ENCODE measurements at places on chromosomes 2 and 18.
A peak's percentile ranks its signal among the peaks of the same experiment; 100 is the strongest.

DNA sequence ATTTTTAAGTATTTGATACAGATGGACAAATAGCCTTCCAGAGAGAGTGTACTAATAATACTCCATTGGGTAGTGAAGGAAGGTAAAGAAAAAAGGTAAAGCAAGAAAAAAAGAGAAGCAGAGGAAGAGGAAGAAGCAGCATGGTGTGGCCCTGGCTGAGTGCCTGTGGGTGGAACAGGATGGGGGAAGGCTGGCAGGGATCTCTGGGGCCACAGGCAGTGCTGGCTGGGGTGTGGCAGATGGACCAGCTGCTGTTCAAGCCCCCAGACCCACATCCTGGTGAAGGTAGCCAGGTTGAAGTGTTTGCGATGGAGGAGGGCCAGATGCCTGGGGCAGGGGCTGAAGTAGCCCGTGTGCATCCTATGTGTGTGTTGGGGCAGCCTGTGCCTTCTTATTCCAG is 79.0 kb downstream of the DYSF start:
- DNase-seq, result no peak

DNA sequence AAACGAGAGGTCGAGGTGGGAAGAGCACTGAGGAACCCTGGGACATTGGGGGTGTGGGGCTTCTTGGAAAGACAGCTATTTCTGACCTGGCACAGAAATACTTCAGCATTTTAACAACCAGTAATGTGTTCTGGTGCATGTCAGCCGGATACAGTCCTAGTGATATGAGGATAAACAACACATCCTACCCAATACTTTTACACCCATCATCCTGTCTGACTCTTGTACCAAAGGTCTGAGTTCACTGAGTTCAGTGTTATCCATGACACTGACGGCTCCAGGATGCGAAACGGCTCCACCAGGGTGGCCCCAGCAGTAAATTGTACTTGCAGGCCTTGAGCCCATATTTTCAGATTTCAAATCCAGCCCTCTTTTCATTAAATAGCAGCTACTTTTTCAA is 65.9 kb upstream of the SH3BP4 start:
- no peak for DNase-seq

DNA sequence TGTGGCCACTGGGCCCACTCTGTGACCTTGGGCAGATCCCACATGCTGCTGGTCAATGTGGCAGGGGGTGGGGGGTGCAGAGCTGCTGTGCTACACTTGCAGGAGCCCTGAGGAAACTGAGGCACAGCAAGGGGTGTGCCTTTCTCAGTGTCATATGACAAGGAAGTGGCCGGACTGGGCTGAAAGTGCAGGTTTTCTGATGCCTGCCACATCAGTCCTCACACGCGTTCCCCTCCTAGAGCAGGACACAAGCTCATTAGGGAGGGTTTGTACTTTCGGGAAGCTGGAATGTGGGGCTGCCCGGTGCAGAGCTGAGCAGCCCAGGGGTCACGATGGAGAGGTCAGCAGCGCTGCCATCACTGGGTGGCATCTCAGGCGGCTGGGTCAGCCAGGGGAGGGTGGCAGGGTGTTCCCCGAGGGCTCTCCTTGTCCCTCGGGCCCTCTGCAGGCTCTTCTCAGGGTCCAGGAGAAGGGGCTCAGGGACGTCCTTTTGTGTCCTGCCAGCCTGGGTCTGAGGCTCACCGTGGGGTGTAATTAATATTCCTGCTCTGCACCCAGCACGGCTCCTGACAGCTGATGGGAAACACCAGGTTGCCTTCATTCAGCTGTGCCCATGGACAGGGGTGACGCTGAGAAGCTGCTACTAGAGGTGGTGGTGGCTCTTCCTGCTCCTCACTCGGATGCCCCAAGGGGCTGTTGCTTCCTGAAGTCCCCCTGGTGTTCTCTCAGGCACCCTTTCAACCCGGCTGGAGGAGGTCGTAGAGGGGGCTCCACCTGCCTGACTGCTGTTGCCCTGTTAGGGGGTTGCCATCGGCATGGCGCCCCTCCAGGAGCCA is 62.1 kb upstream of the HDAC4 start:
- DNase-seq, result no peak

DNA sequence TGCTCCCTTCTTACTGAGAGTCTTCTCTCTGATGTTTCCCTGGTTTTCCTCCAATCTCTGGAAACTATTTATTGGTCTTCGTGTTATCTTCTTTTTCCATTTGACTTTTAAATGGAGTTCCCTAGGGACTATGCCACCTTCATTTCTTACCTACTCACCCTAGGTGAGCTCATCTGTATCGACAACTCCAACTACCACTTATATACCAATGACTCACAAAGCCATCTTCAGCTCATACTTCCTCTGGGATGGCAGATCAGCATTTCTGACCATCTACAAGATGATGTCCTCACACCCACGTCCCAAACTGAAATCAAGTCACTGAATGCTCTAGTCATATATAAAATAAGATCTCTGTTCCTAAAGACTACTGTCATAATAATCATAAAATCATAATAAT is 40.6 kb downstream of the CFAP210 start:
- no peak for DNase-seq

GRCh38 chr18:61502472-61502871 is 169.2 kb downstream of the CDH20 start:
- no peak for DNase-seq

DNA sequence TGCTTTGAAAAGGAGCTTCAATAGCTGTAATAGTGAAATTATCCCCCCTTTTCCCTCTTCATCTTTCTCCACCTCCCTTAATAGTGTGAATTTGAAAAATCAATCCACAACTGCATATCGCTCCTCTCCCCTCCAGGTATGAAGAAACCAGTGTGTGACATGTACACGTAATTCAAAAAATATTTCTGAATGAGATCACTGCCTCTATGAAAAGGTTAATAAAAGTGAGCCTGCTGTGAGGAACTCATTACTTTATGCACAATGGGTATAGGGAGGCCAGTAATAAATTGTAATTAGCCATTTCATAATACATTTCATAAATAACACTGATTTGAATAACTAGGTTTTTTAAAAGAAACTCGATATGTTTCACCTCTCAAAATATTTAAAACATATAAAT is 209.0 kb upstream of the KYNU start:
- no peak for DNase-seq

DNA sequence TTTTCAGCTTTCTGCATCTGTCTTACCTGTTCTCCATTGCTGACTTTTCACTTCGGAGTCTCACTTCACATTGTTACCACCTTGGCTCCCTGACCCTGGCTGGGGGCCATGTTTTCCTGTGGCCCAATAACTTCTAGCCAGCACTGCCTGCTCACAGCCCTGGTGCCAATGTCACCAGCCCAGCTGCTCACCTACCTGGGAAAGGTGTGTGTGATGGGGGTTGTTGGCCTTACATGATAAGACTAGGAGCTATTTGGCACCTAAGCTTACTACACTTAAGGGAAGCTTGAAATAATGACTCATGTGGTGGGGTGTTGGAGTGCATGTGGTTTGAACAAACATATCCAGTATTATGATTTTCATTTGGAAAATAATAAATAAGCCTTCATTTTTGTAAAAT is 37.5 kb upstream of the PGAP1 start:
- no peak for DNase-seq

- no peak for DNase-seq
Measured at GRCh38 chr18:65761636-65762295, 11.0 kb downstream of the CDH7 start.

- no peak for DNase-seq
Measured at GRCh38 chr2:240458044-240458899, 22.8 kb downstream of the GPC1 start.

- DNase-seq, result no peak
Measured at GRCh38 chr18:68354176-68354575, 360.7 kb downstream of the TMX3 start.

DNA sequence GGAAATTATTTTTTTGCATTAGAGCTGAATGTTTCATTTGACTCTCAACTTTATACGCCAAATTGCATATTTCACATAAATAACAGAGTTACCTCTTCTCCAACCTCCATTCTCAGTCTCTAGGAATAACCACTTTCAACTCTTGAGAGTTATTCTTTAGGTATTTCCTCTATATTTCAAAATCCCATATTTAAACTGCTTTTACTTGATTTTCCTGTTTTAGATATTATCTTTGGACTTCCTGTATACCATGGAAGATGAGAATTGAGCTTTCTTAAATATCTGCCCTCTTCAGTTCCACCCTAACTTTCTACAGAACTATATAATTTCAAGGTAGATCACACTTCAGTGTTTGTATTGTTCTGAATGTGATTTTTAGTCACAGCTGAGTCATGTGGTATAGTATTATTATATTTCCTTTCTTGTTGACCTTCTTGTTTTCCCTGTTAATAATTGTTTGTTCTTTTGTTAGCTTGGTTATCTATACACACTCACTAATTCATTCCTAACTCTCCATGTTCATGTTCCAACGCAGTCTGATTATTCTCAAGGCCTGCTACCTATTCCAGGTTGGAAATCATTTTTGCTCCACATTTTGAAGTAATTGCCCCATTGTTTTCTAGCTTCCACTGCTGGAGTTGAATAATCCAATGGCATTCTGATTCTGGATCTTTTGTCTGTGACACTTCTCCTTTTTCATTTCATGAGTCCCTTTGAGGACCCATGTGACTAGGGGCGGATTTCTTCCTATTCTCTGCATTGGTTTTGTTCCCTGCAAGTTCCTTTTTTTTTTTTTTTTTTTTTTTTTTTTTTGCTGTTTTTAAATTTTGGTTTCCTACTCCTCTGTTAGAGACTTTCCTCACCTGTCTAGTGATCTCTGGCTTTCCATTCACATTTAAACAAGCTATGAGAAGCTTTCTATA is 156.8 kb upstream of the RBMS1 start:
- no peak for DNase-seq

GRCh38 chr2:60796573-60797509 is 40.8 kb downstream of the PAPOLG start:
- no peak for DNase-seq

DNA sequence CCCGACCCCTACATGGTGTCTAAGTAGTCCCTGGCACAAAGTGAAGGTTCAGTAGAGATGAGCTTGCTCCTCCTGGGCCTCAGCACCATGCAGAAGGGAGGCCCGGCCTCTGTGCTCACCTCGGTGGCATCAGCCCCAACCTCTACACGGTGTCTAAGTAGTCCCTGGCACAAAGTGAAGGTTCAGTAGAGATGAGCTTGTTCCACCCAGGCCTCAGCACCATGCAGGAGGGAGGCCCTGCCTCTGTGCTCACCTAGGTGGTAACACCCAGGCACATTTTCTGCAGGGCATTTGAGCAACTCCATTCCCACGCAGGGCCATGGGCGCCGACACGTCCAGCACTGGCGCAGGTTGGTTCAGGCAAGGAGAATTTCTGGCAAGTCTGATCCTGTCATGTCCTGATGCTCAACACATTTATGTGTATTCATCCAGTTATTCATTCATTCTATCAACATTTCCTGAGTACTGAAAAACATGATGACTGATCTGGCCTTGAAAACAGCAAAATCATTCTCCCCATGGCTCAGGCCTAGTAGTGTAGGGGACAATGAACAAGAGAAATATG is 408.2 kb upstream of the MYT1L start:
- no peak for DNase-seq

GRCh38 chr2:134919341-134920210 is 954 bp downstream of the CCNT2 start:
- DNase-seq, result no peak

GRCh38 chr18:12960853-12961397 is 13.1 kb downstream of the SEH1L start:
- DNase-seq, result no peak

DNA sequence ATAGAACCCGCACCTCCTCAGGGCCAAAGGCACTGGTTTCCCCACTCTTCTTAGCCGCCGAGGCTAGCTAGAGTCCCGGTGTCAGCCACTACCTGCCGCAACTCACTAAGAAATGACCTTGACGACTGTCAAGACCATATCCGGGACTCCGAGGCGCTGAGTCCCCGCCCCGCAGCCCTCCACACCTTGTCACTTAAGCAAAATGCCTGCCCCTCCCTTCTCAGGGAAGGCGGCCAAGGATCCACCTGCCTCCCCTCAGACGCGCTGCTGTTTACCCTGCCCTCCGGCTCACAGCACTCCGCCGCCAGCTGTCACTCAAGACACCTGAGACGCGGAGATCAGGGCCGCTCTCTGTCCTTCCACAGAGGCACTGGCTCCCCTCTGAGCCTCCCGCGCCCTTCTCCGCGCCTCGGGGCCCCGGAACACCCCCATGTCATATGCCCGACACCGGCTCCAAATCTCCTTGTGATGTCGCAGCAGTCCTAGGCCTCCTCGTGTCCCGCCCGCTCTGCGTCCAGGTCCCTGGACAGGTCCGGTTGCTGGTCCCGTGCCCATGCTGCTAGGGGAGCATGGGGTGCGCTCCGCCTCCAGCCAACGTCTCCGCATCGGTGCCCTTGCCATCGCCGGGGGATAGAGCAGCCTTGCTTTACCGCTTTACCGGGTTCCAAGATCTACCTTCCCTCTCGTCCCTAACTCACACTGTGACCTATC is 32.5 kb upstream of the REG3G start:
- DNase-seq, result peak; percentile 49

GRCh38 chr2:37119157-37119556 is 34.8 kb downstream of the GPATCH11 start:
- DNase-seq, result no peak

- no peak for DNase-seq
Measured at GRCh38 chr2:182868054-182868796, 1.8 kb upstream of the FRZB start.

GRCh38 chr2:212112401-212112800 is 426.2 kb downstream of the ERBB4 start:
- DNase-seq, result no peak
